Activated naive CD4-positive, alpha-beta T cell treated with anti-CD3 and anti-CD28 coated beads for 36 hours (primary cell): ENCODE measurements at places on chromosomes 5 and 9. TPM values are rescaled to one million over a fixed set of nuclear protein-coding genes. Genes with fewer than 3 reads are reported as not detected.

PCAT7 gene
- not detected for total RNA-seq

TLN1 gene
- total RNA-seq = 190 TPM

PCDH12 gene
- total RNA-seq = 1.1 TPM

DNA sequence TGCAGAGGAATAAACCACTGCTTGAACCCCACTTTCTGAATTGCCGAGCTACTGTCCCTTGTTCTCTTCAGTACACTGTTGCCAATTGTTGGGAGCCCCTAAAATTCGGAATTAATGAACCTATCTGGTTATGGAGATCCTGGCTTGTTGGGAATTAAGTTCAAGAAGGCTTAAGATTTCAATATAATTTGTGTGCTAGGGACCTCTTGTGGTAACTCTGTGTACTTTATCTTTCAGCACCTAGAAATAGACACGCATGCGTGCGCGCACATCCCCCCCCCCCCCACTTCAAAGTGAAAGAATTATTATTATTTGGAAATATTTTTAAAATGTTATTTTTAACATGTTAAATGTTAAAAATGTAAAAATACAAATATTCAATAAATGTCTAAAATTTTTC lies 53.3 kb upstream of the FAM169A start:
- DNase-seq = no peak

DNA sequence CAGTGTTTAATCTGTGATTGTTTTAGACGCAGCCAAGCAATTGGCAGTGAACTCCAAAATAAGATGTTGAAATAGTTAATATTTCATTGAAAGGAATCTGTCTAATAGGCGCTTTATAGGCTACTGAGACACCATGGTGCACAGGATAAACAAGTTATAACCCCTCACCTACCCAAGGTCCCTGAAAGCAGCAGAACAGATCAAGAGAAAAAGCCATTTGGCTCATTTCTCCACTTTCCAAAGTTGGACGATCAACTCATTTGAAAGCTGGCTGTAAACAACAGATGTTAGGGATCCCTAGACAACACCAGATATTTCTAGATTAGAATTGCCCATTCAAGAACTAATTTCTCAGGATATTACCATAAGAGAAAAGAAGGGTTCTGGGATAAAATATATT lies 4.9 kb downstream of the PUM3 start:
- DNase-seq = no peak

DNA sequence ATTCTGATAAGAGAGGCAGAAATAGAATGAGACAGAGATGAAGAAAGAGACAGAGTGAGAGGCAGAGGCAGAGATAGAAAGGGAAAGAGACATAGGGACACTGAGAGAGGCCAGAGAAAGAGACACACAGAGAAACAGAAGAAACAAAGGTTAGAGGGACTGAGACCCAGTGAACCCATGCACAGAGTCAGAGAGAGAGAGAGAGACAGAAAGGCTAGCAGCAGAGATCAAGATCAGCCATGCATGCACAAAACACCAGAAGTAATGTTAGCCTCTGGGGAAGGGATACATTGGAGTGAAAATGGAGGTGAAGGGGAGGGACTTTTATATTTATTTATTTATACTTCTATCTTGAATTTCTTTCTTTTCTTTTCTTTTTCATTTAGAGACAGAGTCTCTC lies 14.1 kb upstream of the SPARC start:
- no peak for DNase-seq

DNA sequence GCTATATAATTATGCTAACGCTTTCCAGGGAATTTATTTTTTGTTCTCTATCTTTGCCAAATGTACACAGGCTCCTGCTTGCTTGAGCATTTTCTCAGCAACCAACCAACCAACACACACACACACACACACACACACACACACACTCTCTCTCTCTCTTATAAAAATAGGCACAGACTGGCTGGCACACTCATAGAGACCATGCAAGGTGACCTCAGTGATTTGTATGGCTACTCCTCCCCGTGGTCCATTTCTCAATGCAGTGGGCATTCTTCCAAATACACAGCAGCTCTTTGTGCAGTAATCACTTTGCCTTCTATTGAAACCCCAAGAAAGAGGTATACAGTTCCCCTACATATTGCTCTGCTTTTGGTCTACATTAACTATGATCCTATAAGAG lies 416.0 kb downstream of the MAN2A1 start:
- no peak for DNase-seq

DNA sequence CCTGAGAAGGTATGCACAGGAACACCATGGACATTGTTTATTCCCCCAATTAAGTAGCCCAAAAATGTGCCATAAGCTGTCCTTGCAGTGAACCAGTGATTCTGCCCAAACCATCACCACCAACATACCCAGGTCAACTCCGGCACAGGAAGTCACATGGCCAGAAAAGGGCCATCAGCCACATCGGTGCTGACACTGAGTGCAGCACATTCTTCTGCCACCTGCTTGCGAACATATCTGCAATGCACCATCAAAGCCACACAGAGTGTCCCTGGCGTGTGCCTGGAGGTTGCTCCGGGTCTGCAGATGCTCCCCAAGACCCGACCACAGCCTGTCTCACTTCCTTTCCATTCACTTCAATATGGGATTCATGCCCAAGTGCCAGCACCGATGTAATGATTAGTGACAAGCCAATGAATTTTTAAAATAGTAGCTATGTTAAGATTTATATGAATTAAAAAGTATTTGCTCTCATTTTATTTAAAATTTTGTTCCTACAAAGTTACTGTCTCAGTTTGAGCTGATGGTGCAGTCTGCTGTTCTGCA lies 37.6 kb downstream of the SYK start:
- DNase-seq = no peak

DNA sequence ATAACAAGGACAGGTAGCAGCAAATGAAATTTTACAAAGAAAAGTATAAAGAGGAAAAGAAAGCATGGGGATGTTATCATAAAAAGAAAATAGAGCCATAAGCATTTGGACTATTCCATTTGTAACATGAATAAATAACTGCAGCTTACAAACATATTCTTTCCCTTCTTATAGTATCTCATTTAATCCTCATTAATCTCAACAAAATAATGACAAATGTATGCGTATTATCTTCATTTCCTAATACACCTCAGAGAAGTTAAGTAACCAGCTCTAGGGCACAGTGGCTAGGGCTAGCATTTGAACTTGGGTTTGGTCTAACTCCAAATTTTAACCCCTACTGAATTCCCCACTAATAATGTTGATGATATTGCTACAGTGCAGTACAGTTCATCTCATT lies 175.5 kb upstream of the POU5F2 start:
- DNase-seq = no peak

- no peak for DNase-seq
These were observed 48.5 kb downstream of the MAMDC2 start for GRCh38 chr9:70092190-70092589.

GRCh38 chr9:16624744-16625117 lies 245.7 kb downstream of the BNC2 start:
- DNase-seq = no peak

DNA sequence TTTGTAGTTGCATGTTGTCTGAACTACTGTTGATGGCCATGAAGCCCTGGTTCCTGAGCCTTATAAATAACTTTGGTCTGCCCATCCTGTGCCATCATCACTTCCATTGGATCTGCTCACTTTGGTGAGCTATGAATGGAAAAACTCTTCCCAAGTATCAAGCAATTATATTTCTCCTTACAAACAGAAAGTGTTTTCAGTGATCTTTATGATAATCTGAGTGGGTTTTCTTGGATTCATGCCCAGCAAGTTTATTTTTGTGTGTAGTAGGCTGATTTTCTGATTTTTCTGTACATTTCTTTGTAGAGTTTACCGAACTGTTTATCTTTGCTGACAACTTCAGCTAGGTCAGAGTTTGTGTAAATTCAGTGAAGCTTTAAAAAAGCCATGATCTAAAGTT lies 31.0 kb downstream of the CAMK4 start:
- DNase-seq = no peak
